Substantia nigra (tissue), 51 donors: ENCODE measurements at places on chromosomes 4 and X.

DNA sequence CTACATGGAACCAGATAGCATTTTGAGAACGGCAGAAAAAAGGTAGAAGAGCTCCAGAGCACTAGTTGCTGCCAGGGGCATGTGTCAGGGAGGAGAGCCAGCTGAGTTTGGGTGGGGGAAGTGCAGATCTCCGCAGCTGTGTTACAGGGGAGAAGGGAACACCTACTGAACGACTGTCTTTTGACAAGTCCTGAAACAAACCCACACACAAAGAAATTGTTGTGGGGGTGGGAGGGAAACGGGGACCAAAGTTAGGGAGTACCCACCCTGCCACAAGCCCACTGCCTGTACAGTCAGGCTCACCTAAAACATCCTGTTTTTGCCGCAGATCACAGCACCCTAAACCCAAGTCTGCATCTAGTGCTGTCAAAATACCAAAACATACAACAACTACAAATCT lies 55.5 kb downstream of the LEF1 start:
- DNase-seq = no peak

- DNase-seq = no peak
Observed at GRCh38 chr4:76963131-76963750, 13.7 kb downstream of the SEPTIN11 start.

DNA sequence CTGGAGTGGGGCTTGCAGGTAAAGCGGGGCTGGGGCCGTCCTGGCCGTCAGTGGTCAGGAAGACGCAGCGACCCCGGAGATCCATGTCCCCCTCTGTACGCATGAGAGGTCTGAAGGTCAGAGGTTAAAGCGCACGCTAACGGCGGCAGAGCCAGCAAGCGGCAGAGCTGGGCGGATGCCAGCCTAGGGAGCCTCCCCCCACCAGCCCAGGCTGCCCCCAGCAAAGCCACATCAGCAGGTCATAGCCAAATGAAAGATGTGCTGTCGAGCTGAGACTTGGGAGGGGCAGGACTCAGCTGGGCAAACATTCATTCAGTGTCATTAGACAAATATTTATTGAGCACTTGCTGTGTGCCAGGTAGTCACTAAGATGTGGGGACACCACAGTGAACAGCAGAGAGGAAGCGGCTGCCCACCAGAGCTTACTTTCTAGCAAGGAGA lies 593 bp upstream of the JAKMIP1 start:
- no peak for DNase-seq

GRCh38 chr4:163331629-163332376 lies 593 bp downstream of the NPY1R start:
- DNase-seq = no peak

- DNase-seq = no peak
Observed at GRCh38 chr4:175946472-175947116, 119.0 kb upstream of the WDR17 start.

- no peak for DNase-seq
Observed at GRCh38 chrX:121011254-121011653, 25.7 kb upstream of the CT47A1 start.

GRCh38 chr4:77711469-77711868 lies 105.8 kb downstream of the CXCL13 start:
- no peak for DNase-seq

GRCh38 chr4:154137320-154137905 lies 348.5 kb upstream of the SFRP2 start:
- DNase-seq = no peak

DNA sequence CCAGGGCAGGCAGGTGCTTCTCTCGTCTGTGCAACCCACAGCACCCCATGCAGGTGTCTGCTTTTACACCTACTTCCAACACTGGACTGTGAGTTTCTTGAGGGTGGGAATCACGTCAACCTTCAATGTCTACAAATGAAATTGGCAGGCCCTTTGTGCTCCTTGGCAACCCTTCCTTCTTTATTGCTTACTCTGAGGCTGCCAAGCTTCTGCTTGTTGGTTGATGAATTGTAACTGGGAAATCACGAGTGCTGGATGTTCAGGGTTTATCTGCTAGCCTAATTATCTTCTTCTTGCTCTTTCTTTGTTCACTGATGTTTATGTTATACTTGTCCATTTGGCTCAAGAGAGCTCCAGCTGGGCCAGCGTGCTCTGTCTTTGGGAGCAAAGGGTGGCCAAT lies 2.5 kb upstream of the DGAT2L6 start:
- no peak for DNase-seq

DNA sequence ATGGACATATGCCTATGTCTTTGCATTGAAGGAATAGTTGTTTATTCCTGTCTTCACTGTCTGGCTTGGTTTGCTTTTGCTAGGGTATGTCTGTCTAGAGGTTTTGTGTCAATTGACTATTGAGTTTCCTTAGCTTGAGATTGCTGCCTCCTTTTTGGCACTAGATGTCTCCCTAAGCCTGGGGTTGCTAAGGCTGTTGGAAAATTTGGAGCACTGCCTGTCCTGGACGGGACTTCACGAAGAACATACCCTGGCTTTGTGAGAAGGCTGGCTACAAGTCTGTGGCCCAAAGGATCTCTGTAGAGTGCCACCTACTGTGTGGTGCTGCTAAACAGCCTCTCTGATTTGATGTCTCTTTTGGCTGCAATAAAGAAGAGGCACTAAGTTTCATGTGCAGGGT lies 183.8 kb upstream of the NUDT10 start:
- no peak for DNase-seq

DNA sequence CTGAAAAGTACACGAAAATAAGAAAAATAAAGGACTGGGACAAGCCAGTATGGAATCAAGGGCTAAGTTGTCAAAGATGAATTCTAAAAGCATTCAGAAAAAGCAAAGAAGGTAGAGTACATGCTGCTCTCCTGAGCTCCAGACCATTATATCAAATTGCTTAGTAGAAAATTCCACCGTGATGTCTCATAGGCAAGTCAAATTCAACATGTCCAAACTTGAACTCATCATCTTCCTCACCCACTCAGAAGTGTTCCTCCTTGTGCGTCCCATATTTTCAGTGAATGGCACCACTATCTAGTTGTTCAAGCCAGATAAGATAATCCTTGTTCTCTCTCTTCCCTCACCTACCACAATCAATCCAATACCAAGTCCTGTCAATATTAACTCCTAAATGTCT lies 37.5 kb upstream of the IL13RA2 start:
- DNase-seq = no peak

- DNase-seq = no peak
Observed at GRCh38 chr4:2672700-2673099, 83.4 kb downstream of the TNIP2 start.

DNA sequence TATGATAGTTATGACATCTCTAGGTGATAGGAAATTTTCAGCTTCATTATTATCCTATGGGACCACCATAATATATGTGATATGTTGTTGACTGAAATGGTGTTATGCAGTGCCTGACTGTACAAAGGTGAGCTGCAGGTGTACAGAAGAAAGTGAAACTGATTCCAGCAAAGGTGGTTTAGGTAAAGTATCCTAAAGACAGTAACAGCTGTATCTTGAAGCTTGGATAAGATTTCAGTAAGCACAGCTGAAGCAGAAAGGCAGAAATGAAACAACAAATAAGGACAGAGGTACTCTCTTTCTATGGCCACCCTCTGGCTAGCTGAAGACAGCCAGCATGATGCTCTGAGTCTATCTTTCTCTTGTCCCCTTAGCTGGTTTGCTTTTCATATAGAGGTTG lies 30.0 kb upstream of the PGK1 start:
- no peak for DNase-seq

GRCh38 chrX:71225676-71226075 lies 2.7 kb downstream of the GJB1 start:
- DNase-seq = no peak

- DNase-seq = no peak
Observed at GRCh38 chr4:55549888-55550287, 3.2 kb upstream of the CLOCK start.

DNA sequence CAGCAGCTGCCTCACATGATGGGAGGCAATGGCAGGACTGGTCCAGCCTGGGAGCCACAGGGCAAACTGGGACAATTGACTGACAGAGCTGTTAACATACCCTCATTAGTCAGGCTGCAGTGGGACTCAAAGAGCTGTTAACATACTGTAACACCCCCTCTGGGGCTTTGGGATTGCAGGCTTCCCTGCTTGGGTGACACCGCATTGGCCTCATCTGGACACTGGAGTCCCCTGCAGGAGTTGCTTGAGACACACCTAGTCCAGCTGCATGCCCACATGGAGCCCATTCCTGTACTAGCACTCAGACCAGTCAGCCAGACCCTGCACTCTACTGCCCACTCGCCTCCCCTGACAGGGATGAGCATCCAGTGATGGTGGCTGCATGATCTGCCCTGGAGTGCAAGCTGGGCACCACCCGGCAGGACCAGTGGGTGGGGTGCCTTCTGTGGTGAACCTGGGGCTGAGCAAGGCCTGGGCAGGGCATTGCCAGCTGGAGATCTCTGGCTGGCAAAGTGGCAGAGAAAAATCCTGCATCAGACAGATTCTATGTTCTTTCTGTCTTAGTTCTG lies 138.8 kb downstream of the DTHD1 start:
- DNase-seq = no peak

DNA sequence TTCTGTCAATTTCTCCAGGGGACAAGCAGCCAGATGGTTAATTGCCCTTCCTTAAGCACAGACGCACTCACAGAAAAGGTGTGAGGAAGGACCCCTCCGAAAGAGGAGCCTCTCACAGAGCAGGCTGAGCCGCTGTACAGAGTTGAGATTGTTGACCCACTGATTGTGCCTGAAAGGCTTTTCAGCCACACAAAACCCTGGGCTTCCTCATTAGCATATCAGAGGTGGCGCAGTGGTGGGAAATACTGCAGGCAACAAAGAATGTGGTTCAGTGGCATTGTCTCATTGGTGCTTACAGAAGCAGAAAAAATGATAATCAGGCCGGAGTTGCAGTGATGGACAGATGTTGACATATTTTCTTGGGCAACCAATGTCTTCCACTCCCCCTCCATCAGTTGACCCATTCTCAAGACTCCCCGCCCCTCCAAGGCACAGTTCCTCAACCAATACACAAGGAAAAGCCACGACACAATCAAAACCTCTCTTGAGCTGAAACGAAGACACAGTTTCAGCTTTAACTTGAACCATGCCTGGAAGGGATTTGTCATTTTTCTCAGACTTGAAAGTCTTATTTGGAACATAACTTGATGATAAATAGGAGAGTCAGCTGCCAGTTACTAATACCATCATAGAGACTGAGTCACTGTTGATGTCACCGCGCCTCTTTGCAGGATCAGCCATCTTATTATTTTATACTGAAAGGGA lies 53.1 kb downstream of the ATXN3L start:
- no peak for DNase-seq

- no peak for DNase-seq
Observed at GRCh38 chr4:133802359-133803140, 399.0 kb downstream of the PABPC4L start.

GRCh38 chr4:110106931-110107296 lies 91.5 kb downstream of the ELOVL6 start:
- DNase-seq = no peak

- DNase-seq = no peak
Observed at GRCh38 chr4:118348886-118349285, 3.9 kb downstream of the PRSS12 start.

DNA sequence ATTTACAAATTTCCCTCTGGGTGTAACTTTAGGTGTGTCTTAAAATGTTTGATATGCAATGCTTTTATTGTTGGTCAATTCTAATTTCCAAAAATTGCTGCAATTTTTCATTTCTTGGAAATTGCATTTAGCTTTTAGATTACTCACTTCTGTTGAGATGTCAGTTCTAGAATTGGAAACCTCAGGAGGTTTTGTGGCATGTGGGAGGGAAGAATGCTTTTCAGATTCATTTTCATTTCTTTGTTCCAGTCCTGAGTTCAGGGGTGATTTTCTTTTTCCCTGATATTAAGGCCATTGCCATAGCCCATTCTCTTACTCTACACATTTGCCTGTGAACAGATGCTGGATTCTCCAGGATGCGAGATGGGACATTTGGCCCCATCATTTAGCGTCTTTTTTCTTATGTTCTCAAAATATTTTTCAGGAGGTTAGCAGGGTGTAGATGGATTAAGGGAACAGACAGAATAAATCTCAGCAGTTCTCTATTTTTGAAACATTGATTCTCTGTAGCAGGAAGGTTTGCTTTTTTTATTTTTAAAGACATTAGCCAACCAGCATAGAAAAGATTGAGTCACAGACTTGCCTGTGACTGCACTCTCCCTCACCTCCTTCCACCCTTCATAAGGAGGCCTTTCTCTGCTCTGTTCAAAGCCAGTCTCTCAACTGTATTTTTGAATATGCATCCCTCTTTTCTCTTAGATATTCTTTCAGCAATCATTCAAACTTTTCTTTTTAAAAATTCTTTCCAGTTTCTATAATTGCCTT lies 238.4 kb upstream of the ANXA3 start:
- DNase-seq = no peak

GRCh38 chr4:173301518-173302201 lies 32.5 kb downstream of the HMGB2 start:
- DNase-seq = no peak

GRCh38 chr4:16160457-16160856 lies 65.8 kb downstream of the TAPT1 start:
- no peak for DNase-seq

- no peak for DNase-seq
Observed at GRCh38 chr4:133102043-133102442, 47.1 kb upstream of the PCDH10 start.

GRCh38 chr4:152575533-152575932 lies 39.6 kb upstream of the FBXW7 start:
- no peak for DNase-seq

- no peak for DNase-seq
Observed at GRCh38 chr4:93480452-93480851, 348.1 kb upstream of the ATOH1 start.

DNA sequence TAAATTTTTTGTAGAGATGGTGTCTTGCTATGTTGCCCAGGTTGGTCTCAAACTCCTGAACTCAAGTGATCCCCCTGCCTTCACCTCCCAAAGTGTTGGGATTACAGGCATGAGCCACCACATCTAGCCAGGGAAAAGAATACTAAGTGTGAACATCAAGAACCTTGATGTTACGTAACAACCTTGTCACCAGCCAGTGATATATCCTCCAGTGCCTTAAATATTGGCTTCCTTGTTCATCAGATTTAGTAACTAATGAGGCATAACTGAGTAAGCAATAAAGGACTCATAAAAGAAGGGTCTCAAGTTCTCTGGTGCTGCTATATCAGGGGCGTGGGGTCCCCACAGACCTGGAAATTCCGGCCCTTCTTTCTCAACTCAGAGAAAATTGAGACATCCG lies 60.5 kb upstream of the ENPEP start:
- no peak for DNase-seq

GRCh38 chrX:6777238-6778002 lies 242.5 kb upstream of the VCX3A start:
- no peak for DNase-seq

DNA sequence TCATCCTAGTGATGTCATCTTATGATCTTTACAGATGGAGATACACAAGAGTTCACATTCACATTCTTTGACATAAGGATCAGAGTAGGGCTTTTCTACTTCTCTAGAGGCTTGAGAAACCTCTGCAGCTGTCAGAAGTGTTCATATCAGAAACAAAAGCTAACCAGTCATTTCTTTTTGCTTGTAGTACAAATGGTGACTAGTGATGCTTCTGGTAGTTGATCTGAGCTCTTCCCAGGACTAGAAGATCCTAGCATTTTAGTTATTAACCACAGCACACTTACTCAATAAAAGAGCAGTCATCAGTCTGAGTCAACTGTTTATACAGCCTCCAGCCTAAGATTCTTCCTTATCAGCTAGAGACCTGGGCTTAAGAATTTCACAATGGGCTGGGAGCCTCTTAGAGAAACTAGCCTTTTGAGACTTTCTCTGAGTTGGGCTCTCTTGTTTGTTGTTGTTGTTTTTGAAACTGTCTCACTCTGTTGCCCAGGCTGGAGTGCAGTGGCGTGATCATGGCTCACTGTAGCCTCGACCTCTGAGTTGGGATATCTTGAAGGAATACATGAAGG lies 84.1 kb downstream of the TMEM164 start:
- DNase-seq = no peak
